ENCODE measurements at places on chromosomes 6 and 20.

DNA sequence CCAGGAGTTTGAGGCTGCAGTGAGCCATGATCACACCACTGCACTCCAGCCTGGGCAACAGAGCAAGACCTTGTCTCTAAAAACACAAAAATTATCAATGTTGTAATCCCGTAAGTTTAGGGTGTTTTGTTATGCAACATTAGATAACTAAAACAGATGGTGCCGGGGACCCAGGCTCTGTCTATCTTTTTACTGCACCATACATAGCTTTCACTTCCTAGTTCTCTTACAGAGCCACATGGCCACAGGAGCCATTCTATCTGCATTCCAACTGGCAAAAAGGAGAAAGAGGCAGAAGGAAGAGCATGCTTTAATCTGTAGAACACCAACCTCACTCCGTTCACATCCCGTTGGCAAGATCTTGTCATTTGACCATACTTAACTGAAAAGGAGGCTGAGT, 5.4 kb upstream of the TCF15 start:
- no peak for DNase-seq

GRCh38 chr6:100261486-100261885, 203.2 kb downstream of the SIM1 start:
- no peak for DNase-seq

DNA sequence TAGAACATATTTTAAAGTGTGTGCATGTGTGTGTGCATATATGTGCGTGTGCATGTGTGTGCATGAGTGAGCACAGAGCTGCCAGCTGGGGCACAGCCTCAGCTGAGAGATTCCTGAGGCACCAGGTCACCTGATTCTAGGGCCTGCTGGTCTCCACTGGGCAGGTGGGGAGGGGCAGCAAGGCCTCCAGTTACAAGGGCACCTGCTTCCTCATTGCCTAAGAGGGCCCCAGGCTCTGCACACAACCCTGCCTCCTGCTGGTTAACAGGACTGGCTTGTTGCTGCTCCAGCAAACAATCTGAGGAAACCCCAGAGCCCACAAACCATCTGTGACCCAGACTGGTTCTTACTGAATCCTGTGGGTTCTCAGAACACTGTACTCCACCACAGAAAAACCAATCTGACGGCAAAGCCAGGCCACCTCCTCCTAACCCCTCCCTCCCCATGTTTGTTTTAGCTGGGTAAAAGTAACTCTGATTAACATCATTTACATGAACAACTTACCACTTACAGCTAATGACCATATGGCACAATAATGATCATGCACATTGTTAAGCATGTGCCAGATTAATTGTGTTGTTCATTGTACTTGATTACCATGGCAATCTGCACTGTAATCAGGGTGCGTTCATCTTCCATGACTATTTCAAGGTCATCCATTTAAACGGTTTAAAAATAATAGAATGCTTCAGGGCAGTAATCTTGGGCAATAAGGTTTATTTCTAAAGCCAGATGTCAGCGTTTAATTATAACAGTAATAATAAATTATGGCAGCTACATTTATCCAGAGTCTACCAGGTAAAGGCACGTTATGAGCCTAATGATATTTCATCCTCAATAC, 23.1 kb upstream of the UBE2J1 start:
- DNase-seq, result peak; percentile 78

- DNase-seq, result no peak
Measured at GRCh38 chr6:11085758-11086435, 7.7 kb upstream of the SMIM13 start.

DNA sequence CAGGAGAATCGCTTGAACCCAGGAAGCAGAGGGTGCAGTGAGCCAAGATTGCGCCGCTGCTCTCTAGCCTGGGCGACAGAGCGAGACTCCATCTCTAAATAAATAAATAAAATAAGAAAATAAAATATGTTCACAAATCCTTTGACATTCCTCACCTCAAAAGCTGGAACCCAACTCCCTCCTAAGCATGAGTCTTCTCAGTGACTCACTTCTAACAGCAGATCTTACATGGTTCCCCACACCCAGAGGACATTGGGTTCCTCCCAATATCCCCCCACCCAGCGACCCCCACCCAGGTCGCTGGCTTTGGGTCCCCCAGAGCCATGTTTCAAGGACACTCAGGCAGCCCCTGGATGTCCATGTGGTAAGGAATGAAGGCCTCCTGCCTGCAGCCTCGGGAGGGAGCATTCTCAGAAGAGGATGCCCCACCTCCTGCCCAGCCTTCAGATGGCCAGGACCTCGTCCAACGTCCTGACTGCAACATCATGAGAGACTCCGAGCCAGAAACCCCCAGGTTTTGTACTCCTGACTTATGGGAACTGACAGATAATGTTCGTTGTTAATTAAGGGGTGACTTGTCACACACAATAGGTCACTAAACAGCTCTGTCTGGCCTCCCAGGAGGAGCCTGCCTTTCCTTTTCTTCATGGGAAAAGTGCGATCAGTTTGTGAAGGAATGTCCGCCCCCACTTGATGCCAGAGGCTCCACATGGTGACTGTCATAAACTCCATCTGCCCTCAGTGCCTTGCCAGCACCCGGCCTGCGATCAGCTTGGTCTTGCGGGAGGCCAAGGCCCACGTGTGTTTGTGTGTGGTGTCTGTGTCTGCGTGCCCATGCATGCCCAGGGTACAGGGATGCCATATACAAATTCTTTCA, 10.1 kb upstream of the GMEB2 start:
- DNase-seq, result no peak

GRCh38 chr6:134830194-134830593, 119.7 kb downstream of the ALDH8A1 start:
- DNase-seq, result no peak

Data from CD4-positive, alpha-beta T cell treated with Interleukin-10 for 1 hour (primary cell).